ENCODE measurements at places on chromosomes 13 and 19. TPM values are rescaled to one million over a fixed set of nuclear protein-coding genes. Genes with fewer than 3 reads are reported as not detected.
A peak's percentile ranks its signal among the peaks of the same experiment; 100 is the strongest.

FCHO1 gene
- 4.8 TPM for total RNA-seq

- DNase-seq = peak; percentile 3
Measured at GRCh38 chr19:51765086-51765485, 4.1 kb downstream of the FPR2 start.

GRCh38 chr19:10730932-10731331, 13.1 kb downstream of the DNM2 start:
- DNase-seq = no peak

GRCh38 chr19:56092685-56093631, 28.1 kb downstream of the ZNF787 start:
- no peak for DNase-seq

DNA sequence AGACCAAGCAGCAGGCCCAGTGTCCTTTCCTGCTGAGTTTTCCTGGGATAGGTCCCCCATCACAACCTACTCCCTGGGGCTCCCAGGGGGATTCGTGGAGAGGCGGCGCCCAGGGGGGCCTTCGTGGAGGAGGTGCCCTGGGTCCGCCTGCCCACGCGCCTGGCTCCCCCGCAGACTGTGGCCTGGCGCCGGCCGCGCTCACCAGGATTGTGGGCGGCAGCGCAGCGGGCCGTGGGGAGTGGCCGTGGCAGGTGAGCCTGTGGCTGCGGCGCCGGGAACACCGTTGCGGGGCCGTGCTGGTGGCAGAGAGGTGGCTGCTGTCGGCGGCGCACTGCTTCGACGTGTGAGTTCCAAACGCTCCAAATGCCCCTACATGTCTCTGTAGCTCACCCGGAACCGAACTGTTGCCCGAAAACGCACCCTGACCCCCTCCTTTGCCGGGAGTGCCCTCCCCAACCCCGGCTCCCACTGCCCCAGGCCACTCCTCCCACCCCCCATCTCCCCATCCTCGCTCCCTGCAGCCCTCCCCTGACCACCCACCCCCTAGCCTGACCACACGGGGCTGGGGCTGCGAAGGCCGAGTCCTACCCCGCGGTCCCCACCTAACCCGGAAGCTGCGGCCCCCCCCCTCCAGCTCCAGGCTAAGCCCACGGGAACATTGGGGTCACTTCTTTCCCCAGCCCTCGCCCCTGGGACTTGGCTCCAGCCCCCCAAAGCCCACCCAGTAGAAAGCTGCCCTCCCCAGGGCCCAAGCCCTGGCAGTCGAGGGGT, 3.3 kb downstream of the TIMM13 start:
- DNase-seq = no peak

DNA sequence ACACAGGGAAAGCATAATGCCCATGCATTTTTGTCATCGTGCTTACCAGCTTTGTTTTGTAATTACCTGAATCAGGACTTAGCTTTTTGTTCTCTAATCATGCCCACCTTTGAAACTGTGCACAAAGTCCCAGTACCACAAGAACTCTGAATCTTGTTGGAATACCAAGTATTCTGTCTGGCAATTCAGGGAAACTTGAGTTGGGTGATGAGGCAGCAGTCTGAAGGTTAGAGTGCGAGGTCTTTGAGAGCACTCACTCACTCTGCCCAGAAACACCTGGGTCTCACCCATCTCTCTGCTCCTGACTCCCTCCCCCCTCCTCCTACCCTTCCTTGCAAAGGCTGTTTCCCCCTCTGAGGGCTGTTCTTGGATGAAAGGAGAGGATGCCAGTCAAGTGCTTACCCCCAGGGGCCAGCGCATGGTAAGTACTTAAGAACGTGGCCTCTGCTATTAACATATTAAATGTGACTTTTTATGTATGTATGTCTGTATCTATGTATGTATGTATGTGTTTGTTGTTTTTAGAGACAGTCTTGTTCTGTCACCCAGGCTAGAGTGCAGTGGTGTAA, 22.4 kb downstream of the SIPA1L3 start:
- no peak for DNase-seq

DNA sequence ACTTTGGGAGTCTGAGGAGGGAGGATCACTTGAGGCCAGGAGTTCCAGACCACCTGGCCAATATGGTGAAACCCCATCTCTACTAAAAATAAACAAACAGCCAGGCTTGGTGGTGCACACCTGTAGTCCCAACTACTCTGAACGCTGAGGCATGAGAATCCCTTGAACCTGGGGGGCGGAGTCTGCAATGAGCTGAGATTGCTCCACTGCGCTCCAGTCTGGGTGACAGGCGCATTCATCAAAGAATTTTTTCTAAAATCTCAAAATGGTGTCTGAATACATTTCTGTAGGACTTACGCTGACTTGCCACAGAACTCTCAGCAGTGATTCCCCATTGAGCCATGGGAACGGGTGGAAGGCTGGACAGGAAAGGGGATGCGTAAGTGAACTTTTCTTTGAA, 18.0 kb upstream of the ERVV-1 start:
- no peak for DNase-seq

- no peak for DNase-seq
Measured at GRCh38 chr13:90806016-90806615, 541.4 kb upstream of the MIR17HG start.

DNA sequence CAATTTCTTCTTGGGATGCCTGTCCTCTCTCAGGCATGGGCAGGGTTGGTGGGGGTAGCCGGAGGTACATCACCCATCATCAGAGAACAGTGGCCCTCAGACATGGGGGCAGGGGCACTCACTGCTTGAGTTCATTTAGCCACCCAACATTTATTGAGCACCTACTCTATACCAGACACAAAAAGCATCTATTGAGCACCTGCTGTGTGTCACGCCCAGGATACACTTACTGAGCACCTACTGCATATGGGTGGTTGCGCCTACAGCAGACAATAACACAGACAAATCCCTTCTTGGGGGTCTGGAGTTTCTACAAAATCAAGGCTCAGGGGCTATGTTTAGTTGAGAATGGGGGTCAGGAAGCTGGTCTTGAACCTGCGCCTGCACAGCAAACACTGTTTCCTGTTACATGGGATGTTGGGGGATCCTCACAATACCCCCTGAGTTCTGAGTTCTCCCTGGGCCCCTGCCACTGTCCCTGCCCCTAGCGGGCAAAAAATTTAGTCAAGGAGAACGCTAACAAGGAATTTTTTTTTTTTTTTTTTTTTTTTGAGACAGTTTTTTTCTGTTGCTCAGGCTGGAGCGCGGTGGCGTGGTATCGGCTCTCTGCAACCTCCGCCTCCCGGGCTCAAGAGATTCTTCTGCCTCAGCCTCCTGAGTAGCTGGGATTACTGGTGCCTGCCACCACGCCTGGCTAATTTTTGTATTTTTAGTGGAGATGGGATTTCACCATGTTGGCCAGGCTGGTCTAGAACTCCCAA, 11.6 kb downstream of the RCN3 start:
- DNase-seq = no peak

All from ureter (tissue), 1 donor.